ENCODE measurements at places on chromosomes 2 and 18.

GRCh38 chr2:182715121-182715891 lies 751 bp upstream of the DNAJC10 start:
- no peak for DNase-seq

DNA sequence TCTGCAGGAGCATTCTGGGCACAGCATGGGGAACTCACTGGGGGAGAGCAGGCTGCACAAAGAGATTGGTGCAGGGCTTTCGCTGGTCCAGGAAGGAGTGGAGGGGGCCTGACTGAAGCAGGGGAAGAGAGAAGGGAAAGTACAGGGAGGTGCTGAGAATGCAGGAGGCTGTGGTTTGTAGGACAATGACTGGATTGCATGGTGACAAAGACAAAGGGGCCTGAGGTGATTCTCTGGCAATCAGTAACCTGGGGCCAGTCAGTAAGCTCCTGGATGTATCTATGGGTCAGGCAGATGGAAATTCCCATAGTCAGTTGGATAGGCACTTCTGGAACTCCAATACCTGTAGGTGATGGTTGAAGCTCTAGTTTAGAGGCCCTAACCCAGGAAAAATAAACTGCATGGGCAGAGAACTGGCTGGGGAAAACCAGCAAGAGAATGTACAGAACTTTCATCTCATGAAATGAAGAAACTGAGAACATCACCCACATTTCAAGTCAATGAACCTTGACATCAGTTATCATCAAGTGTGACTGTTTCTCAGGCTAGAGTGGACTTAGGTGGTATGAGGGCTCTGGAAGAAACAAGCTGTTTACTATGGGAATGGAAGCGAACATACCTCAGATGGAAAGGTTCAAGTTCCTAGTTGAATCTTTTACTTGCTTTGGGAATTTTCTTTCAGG lies 193.2 kb downstream of the TPGS2 start:
- DNase-seq, result no peak

DNA sequence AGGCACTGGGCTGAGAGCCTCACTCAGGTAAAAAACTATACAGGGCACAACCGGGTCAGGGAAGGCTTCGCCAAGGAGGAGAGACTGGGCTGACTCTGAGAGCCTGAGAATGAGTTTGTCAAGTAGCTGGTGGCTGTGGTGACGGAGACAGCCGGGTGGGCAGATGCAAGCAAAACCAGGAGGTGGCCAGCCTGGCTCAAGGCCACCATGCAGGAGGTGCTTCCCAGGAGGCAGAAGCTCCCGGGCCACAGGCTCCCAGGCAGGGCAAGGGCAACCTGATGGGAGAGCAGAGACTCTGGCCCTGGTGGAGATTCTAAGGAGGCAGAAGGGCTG lies 2.9 kb upstream of the INHBB start:
- DNase-seq, result no peak

DNA sequence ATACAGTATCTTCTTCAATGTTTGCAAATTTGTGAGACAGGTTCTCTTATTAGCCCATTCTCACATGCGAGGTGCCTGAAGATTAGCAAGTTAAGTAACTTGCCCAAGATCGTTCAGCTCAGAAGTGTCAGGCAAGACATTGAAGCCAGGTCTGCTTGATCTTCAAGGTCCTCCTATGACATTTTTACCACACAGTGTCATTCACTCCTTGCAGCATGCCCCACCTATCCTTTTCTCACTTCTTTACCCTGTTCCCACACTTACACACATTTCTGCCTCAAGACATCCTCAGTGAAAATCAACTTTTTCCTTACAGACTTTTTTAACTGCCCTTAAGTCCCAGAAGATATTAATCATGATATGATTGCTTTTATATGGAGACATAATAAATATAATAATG lies 73.8 kb downstream of the SCN2A start:
- no peak for DNase-seq

- peak; percentile 6 for DNase-seq
These were observed 70.3 kb upstream of the ZSWIM2 start for GRCh38 chr2:186919296-186919695.

DNA sequence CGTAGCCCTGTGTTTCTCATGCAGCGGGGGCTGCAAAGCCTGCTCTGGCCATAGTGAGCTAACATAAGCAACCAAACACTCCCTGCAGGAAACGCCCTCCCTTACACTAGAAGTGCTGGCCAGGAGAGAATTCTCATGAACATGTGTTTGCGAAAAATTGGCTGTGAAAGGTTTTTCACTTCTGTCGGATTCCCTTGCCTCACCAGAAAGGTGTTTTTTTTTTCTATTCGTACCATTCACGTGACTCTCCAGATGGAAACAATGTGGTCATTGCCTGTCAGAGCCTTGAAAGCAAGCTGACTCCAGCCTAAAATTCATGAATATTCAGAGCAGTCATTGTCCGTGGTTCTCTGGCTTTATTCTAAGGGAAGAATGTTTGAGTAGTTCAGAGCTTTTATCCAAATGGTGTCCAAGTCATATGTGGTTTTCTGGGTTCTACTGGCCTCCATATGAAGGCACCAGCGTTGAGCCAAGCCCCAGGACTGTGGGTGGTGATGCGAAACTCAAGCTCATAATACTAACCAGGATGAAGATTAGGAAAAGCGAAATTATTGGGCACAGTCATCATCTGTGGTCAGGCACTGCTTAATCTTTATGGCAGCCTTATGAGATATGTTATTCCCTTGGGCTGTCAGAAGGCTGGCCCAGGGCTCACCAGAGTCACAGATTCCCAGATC lies 236.4 kb downstream of the ALPK2 start:
- DNase-seq, result no peak

GRCh38 chr2:189203177-189203799 lies 23.7 kb upstream of the COL5A2 start:
- no peak for DNase-seq

DNA sequence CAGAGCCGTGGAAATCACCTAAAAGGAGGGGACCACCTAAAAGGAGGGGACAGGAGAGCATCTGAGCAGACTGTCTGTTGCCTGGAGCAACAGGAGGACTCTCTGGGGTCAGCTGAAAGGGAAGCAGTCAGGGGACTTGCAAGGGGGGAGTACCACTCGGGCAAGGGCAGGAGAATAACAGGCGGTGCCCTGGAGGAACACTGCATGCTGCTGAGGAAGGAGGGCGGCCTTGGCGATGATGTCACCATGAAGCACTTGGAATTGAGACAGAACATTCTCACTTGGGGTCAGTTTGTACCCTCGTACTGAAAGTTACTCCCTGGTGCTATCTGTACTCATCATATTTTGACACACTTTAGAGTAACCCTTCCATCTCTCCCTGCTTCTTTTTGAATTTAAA lies 18.4 kb downstream of the SIX3 start:
- DNase-seq, result no peak

GRCh38 chr18:40949114-40949950 lies 1005.7 kb upstream of the PIK3C3 start:
- no peak for DNase-seq

DNA sequence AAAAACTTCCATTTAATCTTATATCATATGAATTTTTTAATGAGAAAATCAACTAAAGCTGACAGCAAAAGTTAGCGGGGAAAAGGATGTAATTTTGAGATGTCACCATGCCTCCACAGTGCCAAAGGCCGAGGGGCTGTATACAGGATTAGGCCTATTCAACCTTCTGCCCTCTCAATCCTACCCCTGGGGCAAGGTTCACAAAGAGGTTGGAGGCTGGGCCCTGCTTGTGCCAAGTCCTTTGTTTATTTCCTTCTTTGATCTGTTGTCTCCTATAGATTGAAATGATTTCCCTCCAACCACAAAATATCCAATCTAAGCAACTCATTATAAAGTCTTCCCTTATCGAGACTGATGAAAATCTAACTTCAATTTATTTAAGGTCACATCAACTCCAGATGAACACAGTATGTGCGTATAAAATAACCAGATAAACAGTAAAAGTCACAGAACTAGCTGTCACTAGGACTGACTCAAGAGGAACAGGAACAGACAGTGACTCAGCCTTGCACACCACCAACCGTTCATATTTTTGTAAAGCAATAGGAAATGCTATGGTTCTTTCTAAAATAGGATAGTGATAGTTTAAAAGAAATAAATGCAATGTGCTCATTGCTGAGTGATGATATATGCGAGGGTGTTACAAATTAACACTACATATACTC lies 95.8 kb downstream of the SLC25A12 start:
- DNase-seq, result no peak

DNA sequence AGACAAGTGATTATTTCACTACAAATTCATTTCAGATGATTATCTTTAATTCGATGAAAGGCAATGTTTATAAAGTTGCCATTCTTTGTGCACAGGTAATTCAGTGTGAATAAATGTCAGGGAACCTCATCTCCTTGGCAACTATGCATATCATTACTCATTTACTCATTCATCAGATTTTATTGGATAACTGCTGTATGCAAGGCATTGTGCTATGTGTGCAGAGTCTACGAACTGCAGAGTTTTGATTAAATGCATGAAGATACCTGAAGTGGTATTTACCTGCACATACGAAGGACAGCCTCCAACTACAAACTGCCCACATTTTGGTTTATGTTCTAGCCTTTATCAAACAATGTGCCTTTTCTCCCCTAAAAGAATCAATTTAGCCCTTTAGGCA lies 3.5 kb downstream of the RND3 start:
- DNase-seq, result no peak

GRCh38 chr2:191247381-191248057 lies 2.3 kb downstream of the MYO1B start:
- DNase-seq, result no peak

- no peak for DNase-seq
These were observed 61.2 kb upstream of the SLC39A10 start for GRCh38 chr2:195595825-195596224.

DNA sequence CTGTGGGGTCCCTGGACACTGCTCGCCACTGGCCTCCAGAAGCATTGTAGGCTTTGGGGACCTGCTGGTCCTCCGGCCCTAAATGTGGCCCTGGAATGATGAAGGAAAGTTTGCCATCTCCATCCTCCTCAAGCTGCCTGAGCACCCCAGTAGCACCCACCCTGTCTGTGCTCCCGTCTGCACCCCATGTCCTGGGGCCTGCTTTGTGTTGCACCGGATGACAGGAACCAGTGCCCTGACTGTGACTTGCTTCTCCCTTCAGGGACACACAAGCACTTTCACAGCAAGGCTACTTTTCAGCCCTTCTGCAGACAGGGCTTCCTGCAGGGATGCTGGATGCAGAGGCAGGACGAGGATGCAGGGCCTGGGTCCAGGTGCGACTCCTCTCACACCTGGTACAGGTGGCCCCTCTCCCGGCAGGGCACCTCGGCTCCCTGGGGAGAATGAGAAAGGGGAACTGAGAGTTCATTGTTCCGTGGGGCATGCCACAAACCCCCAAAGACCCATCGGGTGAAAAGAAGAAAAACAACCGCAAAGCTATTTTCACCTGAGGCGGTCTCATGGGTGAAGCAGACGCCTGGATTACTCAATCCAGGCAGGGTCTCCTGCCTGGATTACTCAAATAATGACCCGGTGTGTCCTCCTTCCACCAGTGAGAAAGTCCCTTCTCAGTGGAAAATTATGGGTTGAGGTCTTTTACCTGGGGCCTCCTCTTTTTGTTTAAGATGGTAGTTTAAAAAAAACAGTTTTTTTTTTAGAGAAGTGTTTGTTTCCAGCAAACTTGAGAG lies 74.9 kb downstream of the LONRF2 start:
- no peak for DNase-seq

DNA sequence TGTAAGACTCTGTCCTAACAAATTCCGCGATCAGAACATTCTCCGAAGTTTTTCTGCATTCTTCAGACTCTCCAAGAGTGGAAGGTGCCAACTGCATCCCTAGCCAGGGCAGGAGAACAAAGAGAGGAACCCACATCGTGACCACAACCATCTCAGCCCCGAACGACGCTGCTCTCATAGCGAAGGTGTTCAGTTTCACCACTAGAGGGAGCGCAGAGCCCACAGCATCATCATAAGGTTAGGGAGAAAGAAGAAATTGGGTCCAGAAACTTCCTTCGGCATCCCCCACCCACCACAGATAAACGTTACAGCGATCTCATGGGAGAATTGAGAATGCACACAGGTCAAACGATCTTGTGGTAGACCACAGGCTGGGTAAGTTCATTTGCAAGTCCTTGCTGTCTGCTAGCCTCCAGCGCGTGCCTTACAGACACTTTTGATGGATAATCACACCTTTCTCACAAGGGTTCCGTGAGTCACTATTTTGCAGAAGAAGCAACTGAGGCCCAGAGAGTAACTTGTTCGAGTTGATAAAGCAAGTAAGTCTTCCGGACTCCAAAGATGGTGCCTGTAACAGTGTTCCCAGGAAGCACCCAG lies 53.7 kb upstream of the ARL4C start:
- DNase-seq, result peak; percentile 59

- DNase-seq, result no peak
These were observed 184.4 kb upstream of the DOK6 start for GRCh38 chr18:69216321-69216720.

DNA sequence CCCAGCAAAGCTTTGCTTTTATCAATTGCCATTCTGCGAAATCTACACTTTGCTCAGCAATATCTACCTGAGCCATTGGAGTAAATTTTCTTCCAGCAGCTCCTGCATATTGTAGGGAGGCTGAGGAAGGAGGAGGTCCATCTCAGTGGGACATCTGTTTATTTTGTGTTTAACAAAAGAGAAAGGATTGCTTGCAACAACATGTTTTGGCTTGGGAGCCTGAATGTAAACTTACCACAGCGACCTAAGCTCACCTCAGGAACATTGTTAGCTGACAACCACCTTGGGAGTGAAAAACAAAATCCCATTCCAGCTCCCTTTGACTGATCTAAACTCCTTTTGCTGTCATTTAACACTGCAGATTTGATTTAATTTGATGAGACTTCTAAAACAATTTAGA lies 356.1 kb downstream of the SS18 start:
- DNase-seq, result no peak

DNA sequence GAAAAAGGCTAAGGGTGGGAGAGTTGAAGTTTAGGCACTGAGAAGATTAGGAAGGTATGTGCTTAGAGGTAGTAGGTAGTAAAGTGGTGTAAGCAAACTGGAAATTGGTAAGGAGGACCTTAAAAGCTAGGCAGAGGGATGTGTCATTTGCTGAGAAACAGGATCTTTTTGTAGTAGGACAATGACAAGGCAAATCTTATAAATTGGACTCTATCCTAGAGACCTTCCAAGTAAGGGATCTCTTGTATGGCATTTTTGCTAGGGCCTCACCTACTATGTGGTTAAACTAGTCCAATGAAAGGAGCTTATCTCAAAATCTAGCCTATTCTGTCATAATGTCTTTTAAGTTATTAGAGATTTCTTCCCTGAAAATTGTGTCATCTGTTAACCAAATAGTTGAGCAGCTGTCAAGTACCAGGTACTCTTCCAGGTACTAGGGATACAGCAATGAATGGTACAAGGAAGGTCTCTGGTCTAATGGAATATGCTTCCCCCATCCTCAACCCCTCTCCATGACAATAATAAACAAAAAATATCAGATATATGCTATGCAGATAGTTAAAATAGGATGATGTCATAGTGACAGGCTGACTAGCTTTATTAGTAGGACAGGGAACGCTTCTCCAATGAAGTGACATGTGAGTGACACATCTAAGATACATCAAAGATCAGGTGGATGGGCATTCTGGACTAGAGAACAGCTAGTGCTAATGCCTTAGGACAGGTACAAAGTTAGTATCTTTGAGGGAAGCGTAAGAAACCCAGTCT lies 17.7 kb downstream of the RIOK3 start:
- no peak for DNase-seq

GRCh38 chr2:122100346-122100745 lies 344.9 kb downstream of the TSN start:
- no peak for DNase-seq
